ENCODE measurements at places on chromosomes 1 and 21.

GRCh38 chr1:98325646-98326440 lies 335.7 kb upstream of the SNX7 start:
- peak; percentile 93 for DNase-seq

GRCh38 chr1:94926126-94926914 lies 590 bp downstream of the CNN3 start:
- peak; percentile 72 for DNase-seq

- no peak for DNase-seq
These were observed 21.0 kb downstream of the CLCA4 start for GRCh38 chr1:86567878-86568277.

GRCh38 chr1:119009312-119009655 lies 21.1 kb upstream of the TBX15 start:
- no peak for DNase-seq

DNA sequence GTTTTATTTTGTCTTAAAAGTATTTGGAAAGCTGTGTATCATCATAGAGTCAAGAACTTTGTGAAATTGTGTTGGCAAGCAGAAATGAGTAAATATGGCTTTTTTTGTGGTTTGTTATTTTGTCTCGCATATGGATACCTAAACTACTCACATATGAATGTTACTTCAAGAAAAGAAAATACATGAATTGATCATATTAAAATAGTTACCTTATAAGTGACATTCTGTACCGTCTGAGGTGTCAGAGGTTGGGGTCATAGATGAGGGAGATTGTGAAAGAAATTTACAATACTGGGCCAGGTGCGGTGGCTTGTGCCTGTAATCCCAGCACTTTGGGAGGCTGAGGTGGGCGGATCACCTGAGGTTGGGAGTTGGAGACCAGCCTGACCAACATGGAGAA lies 31.3 kb upstream of the AXDND1 start:
- no peak for DNase-seq

DNA sequence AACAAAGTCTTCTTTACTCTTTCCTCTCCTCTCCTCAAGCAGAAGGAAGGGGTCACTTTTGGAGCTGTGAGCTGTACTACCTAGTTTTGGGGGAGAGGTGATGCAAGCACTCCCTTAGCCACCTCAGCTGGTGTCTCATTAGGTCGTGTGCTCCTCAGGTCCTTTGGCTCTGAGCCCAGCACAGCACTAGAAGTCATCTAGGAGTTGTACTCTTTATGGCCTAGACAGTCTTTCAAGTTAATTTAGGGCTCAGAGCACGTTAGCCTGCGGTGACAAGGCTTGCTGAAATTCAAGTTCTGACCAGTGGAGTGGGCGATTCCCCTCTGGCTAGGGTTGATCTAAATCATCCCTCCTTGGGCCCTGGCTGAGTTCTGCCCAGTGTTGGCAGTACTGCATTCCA lies 48.0 kb upstream of the WDR26 start:
- no peak for DNase-seq

GRCh38 chr1:197286634-197287033 lies 18.6 kb downstream of the CRB1 start:
- no peak for DNase-seq

GRCh38 chr1:66533804-66534740 lies at the start of gene SGIP1:
Gene SGIP1 (plus strand): TSS chr1:66534153. CDS start chr1:66534359, 206 bp downstream.
- peak; percentile 89 for DNase-seq

- no peak for DNase-seq
These were observed 93.3 kb upstream of the ZNHIT6 start for GRCh38 chr1:85801520-85801919.

GRCh38 chr21:24561291-24561690 lies 1046.0 kb downstream of the MRPL39 start:
- DNase-seq, result no peak

DNA sequence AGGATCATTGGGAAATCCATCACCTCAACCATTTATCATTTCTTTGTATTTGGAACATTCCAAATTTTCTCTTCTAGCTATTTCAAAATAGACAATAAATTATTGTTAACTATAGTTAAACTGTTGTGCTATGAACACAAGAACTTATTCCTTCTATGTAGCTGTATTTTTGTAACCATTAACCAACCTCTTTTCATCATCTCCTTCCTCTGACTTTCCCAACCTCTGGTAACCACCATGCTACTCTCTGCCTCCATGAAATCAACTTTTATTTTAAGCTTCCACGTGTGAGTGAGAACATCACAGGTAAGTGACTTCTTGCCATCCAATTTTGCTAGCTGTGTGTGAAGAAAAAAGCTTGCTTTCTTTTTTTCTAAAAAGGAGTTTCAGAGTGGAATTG lies 418 bp downstream of the IFI44L start:
- DNase-seq, result no peak

- no peak for DNase-seq
These were observed 159.4 kb upstream of the DPT start for GRCh38 chr1:168888418-168888817.

GRCh38 chr1:173893611-173894010 lies 23.5 kb downstream of the SERPINC1 start:
- no peak for DNase-seq

- DNase-seq, result no peak
These were observed 11.9 kb downstream of the PACC1 start for GRCh38 chr1:212402666-212403321.

GRCh38 chr1:86487131-86487810 lies 18.5 kb downstream of the CLCA1 start:
- no peak for DNase-seq

DNA sequence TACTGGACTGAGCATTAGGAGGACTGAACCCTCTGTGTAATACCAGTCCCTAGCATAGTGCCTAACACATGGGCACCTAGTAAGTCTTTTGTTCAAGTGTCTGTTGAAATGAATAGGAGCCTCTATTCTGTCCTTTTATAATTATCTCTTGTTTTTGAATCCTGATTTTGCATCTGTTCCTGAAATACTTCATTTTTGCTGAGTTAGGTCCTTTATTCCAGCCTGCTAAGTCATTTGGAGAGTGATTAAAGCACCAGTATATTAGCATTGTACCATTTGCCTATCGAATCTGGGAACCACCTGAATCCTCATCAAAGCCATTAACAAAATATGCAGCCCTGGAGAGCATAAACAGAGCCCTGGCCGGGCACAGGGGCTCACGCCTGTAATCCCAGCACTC lies 32.3 kb downstream of the YARS1 start:
- DNase-seq, result no peak

- DNase-seq, result no peak
These were observed 59.9 kb upstream of the CDC42BPA start for GRCh38 chr1:227378181-227378580.

DNA sequence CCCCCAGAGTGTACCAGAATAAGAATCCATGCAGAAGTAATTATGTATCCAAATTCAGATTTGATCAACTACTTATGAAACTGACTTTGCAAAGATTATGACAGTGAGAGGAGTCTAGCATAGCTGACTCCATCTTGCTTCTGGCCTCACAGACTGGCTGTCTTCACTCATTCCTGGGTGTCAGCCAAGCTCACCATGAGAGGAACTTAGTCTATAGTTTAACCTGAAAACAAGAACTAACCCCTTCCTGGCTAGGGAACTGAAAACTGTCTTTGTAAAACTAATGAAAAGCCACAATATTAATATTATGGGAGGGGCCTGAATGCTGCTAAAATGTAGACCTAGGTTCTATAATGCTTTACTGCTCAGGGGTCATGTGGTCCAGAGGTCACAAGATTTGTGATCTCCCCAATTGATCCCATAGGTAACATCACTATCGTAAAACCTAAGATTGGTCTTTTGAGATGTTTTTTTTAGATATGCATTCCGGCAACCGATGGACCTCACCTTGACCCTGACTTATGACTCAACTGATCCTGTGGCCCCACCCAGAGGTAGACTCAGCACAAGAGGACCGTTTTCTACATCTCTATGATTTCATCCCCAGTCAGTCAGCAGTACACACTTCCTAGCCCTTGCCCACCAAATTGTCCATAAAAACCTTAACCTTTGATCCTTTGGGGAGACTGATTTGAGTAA lies 55.2 kb downstream of the ATP1B1 start:
- DNase-seq, result no peak

All from lung microvascular endothelial cell (primary cell).